ENCODE measurements at places on chromosomes 6 and 20.

DNA sequence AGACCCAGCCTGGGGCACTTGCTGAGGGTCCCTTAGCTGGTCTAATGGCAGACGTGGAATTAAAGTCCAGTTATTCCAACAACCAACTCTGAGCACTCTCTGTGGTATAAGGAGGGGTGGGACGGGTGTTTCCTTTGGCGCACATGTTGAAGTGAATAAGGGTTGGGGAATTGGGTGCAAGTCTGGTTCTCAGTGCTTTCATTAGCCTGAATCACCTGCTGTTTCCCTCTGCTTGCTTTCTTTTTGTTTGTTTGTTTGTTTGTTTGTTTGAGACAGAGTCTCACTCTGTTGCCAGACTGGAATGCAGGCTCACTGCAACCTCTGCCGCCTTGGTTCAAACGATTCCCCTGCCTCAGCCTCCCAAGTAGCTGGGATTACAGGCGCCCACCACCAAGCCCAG is 110.1 kb downstream of the TNFAIP3 start:
- DNase-seq = no peak

DNA sequence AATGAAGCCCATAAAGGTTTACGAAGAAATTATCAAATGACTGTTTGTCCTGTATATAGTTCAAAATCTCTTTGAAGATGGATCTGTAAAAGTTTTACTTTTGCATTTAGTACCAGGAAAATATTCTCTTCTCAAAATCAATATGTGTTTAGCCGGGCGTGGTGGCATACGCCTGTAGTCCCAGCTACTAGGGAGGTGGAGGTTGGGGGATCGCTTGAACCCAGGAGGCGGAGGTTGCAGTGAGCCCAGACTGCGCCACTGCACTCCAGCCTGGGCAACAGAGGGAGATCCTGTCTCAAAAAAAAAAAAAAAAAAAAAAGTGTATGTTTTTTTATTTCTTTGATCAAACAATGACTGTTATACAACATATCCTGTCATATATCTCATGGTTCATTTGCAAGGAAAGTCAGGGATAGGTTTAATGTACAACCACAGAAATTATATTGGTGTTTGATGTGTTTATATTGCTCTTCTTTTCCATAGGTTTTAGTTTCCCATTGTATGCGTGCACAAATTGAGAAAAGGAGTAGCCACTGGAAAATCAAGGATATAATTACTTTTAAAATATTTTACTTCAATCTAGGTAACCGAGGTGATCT is 40.1 kb downstream of the SOX4 start:
- DNase-seq = no peak

GRCh38 chr6:169810066-169810989 is 58.9 kb downstream of the ERMARD start:
- no peak for DNase-seq

- no peak for DNase-seq
Observed at GRCh38 chr20:4488407-4489339, 233.0 kb upstream of the PRND start.

- no peak for DNase-seq
Observed at GRCh38 chr6:63261820-63262219, 50.6 kb downstream of the FKBP1C start.

- DNase-seq = no peak
Observed at GRCh38 chr20:8518878-8519277, 386.8 kb downstream of the PLCB1 start.

- DNase-seq = no peak
Observed at GRCh38 chr20:18005170-18005989, 36.6 kb downstream of the MGME1 start.

GRCh38 chr20:23963941-23964340 is 24.6 kb downstream of the GGTLC1 start:
- no peak for DNase-seq

DNA sequence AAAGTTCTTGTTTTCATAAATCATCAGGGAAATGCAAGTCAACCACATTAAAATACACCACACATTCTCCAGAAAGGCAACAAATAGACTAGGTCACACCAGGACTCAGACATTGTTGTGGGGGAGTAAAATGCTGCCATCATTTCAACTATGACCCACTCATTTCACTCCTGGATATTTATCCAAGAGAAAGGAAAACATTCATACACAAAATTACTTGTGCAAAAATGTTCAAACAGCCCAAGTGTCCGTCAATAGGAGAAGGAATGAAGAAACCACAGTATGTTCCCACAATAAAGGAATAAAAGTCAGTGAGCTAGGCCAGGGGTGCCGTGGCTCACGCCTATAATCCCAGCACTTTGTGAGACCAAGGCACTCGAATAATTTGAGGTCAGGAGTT is 81.5 kb upstream of the QKI start:
- DNase-seq = no peak

Data from activated CD4-positive, alpha-beta T cell treated with anti-CD3 and anti-CD28 coated beads, Interleukin-2, amount 50 U/mL, for 16 hours (primary cell).